ENCODE measurements at places on chromosomes 16 and 17. TPM values are rescaled to one million over a fixed set of nuclear protein-coding genes. Genes with fewer than 3 reads are reported as not detected.

DNA sequence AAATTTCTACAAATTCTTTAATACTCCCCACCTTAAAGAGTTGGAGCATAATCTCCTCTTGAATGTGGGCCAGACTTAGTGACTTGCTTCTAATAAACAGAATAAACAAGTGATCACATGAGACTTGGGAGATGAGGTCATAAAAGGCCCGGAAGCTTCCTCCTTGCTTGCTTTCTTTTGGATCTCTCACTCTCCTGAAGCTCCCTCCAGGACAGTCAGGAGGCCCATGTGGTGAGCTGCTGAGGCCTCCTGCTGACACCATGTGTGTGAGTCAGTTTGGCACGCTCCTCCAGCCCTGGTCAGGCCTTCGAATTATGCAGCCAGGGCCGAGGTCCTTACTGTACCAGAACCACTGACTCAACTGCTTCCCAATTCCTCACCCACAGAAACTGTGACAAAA lies 53.2 kb downstream of the NDEL1 start:
- DNase-seq: no peak

DNA sequence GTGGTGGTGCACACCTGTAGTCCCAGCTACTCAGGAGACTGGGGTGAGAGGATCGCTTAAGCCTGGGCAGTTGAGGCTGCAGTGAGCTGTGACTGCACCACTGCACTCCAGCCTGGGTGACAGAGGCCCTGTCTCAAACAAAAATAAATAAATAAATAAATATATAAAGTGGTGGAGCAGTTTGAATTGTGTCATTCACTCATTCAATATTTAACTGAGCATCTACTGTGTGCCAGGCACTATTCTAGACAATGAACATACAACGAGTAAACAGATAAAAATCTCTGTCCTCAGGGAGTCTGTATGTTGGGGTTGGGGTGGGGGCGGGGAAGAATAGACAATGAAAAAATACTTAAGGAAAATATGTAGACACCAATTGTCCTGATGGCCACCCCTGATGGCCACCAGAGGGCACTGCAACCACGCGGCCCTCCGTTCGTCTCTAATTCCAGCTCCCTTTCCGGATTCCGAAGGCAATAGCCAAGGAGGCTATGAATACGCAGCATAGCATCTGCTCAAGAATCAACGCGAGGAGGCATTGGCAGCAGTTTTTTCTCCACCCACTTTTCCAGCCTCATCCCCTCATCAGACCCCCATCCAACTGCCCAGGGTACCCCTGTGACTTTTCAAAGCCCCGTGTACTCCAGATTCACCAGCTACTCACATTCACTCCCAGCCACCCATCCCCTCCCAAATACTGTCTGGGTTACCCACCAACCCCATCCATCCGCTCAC lies 21.4 kb downstream of the QPRT start:
- DNase-seq: peak; percentile 68

- no peak for DNase-seq
These were observed 132.2 kb upstream of the MPHOSPH6 start for GRCh38 chr16:82302042-82302727.

DNA sequence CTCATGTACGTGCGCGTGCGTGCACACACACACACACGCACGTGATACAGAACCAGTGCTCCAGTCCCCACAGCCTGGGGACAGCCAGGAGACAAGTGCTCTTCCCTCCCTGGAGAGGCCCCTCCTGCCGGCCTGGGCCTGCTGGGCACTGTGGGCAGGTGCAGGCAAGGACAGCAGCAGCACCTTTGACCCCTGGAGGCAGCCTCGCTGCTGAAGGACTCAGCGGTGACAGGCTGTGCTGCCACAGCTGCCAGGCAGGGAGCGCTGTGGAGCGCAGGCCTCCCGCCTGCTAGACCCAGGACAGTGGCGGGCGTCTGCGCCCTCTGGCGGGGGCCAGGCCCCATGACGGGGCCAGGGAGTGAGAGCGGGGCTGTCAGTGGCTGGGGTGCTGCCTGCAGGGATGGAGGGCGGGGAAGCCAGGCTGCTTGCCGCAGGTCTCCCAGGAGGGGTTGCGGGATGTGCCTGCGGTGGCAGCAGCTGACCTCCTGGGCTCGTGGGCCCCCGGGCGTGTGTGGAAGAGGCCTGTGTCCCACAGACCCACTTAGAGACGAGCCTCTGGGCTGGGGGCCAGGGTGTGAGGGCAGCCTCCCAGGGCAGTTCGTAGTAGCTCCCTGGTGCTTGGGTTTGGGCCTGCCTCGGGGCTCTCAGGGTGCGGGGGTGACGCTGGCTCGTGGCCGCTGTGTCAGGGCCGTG lies 63.5 kb upstream of the PVALEF start:
- DNase-seq: peak; percentile 87

DNA sequence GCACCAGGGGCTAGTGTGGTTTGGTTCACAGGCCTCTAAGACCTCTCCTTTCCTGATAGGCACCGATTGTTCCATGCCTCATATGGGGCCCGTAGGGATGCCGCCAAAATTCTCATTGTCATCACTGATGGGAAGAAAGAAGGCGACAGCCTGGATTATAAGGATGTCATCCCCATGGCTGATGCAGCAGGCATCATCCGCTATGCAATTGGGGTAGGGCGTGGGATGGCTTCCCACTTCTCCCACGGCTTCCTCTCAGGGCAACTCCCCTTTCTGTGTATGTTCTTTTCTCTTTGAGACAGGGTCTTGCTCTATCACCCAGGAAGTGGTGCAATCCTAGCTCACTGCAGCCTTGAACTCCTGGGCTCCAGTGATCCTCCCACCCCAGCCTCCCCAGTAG lies 5.3 kb downstream of the ITGAX start:
- no peak for DNase-seq

GRCh38 chr16:11405331-11406176 lies 60.3 kb downstream of the RMI2 start:
- DNase-seq: no peak

- peak; percentile 59 for DNase-seq
These were observed 41.7 kb downstream of the HEATR6 start for GRCh38 chr17:60036796-60037677.

GRCh38 chr16:11218604-11218962 lies 37.4 kb downstream of the SOCS1 start:
- DNase-seq: no peak

DNA sequence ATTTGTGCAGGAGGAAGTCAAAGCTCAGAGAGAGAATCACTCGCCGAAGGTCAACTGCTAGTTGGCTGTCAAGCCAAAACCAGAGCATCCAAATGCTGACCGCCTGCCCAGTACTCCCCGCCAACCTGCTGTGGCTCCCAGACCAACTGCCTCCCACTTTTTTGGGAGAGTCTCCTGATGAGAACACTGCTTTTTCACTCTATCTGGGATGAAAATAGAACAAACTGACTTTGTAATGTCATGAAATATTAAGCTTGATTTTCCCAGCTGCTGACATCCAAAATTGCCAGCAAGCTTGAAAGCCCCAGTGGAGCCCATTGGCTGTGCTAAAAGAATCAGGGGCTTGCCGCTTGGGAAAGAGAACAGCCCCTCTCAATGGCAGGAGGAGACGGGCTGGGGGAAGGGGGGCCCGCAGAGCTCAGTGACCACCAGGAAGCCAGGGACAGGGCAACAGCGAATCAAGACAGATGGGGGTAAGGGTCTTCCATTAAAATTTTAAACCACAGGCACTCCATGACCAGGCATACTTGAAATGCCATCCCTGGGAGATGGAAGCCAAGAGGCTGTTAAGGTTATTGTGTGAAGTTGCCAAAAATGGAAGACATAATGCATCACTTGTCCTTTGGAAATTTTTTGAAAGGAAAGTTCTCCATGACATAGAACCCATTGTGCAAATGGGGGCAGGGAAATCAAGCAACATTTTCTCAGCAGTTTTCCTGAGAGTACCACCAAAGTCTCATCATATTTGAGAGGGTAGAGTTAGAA lies 125.7 kb upstream of the CDH5 start:
- no peak for DNase-seq

DNA sequence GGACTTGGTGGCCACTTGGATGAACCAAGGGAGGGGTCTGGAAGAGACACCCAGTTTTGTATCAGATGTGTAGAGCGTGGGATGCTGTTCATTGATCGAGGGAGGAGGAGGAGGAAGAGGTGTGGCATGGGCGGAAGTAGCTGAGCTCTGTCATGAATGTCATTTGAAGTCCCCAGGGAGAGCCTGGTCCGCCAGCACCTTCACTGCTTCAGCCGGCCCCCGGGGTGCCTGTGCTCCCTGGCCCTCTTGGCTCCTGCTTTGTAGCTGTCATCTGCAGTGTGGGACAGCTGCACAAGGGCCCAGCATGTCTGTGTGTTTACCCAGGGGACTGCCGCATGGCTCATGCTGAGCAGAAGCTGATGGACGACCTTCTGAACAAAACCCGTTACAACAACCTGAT lies 75.4 kb upstream of the RBL2 start:
- DNase-seq: no peak

DNA sequence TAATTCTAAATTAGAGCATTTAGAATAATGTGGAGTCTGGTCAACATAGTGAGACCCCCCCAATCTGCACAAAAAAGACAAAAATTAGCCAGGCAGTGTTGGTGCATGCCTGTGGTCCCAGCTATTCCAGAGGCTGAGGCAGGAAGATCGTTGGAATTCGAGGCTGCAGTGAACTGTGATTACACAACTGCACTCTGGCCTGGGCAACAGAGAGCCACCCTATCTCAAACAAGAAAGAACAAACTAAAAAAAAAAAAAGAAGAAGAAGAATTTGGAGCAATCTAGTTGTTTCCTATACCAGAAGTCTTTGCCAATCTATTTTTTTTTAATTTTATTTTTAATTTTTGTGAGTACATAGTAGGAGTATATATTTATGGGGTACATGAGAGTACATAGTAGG lies 6.0 kb downstream of the CETP start:
- DNase-seq: no peak

HBA1 gene
- 6.5 TPM for total RNA-seq

TMEM114 gene
- total RNA-seq: not detected

TBC1D3I gene
- total RNA-seq: 0.57 TPM

SGCA gene
- not detected for total RNA-seq

PERCC1 gene
- not detected for total RNA-seq

IL34 gene
- total RNA-seq: 0.34 TPM

All from T-helper 17 cell (primary cell).